ENCODE measurements at places on chromosomes 3 and 15.

DNA sequence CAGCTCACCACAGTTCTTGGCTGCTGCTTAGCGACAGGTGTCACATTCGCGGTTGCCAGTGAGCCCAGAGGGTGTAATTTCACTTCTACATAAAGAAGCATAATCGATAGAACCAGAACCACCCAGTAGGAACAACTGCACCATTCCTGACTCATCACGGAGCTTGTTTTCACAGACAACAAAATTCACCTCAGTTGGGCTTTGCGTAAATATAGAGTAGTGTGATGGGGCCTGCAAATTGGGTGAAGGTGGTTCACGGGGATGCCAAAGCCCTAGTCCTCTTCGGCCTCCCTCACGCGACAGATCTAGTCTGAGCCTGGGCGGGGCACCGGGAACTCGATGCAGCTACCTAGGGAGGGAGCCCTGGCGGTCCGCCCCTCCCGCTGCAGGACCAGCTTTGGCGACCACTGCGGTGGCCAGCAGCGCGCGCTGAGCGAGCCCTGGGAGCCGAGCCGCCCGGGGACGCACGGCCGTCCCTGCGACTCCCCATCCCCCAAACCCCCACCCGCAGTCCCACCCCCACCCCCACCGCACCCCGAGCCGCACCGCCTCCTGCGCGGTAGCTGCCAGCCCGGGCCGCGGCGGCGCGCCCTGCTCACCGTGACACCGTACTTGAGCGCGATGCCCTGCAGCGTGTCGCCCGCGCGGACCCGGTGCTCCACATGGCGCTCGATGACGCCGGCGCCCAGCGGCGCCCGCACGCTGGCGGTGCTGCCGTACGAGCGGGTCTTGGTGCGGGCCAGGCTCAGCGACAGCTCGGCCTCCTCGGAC is 519 bp downstream of the LYSMD2 start:
- DNase-seq, result peak; percentile 81

DNA sequence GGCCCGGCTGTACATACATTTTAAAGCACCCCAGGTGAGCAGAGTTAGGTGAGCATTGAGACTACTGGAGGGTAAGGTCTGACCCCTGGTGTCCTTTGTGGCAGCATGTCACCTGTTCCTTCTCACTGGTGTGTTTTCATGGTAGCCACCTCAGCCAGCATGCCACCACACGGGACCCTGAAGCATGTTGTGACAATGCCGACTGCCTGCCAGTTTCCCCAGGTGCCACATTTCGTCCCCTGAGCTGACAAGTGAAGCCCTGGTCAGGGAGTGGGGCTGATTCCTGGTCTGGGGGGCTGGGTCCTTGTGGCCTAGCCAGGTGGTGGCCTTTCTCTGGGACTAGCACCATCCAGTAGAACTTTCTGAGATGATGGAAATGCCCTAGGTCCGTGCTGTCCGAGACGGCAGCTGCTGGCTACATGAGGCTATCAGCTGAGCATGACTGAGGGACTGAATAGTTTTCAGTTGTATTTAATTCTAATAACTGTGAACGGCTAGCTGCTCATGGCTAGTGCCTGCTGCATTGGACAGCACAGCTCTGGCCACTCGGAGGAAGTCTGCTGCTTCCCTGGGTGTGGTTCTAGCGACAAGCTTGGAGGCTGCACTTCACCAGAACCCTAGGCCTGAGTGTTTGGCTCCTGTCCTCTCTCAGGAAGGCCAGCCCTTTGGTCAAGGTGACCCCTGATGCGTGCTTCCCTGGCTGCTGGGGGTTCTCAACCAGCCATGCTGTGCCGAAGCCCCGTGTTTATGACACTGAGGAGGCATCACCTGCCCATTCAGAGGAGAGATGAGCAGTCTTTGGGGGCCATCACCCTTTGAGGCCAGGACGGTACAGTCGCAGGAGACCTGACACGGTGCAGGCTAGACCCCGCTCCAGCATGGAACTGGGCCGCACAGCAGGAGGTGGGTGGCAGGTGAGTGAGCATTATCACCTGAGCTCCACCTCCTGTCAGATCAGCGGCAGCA is 3.9 kb downstream of the C3orf22 start:
- no peak for DNase-seq

GRCh38 chr3:186425788-186426730 is 64.0 kb upstream of the DGKG start:
- no peak for DNase-seq

GRCh38 chr3:73352841-73353645 is 271.7 kb downstream of the PDZRN3 start:
- no peak for DNase-seq

GRCh38 chr3:33318710-33319380 is 41.6 kb downstream of the FBXL2 start:
- DNase-seq, result no peak

DNA sequence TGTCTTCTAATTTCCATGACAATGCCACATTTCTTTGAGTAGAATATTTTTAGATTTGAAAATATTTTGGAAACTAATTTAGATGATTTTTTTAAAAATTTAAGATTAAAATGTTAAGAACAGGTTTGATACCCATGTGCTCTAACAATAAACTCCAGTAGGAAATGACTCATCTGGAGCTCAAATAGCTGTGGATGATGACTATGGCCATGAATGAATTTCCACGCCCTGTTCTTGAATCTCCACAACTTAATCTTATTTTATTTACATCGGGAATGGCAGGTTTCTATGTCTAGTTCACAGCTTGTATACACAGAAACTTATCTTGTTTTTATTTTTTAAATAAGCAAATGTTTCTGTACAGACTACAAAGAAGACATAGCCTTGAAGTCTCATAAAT is 726.8 kb downstream of the NAALADL2 start:
- DNase-seq, result no peak

- peak; percentile 71 for DNase-seq
These were observed 75.1 kb downstream of the CCK start for GRCh38 chr3:42190701-42191442.

GRCh38 chr3:39103791-39104552 is 3.5 kb downstream of the GORASP1 start:
- DNase-seq, result no peak

DNA sequence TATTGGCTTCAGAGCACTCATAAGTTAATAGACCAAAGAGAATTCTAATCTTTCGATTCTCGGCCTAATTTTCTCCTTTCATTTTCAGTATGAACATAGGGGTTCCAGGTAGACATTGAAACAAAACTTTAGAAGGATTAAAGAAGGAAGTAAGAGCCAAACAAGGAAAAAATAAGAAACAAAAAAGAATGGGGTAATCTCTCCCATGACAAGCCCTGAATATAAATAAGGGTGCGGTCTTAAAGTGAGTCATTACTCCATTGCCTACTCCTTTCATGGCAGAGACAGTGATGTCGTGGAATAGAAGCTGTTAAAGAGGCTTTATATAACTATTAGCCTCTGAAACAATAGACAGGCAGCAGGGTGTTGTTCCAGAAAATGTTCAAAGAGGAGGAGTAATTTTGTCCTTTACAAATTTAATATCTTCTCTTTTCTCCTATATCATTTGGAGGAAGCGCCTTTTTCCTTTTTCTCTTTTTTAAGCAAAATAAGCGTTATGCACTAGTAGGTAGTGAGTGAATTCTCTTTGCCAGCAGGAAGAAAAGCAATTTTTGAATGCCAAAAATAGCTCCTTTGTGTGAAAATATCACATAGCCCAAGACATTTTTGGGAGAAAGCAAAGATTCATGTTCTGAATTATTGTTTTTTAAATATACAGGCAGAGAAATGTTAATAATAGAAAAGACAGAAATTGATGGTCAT is 607.9 kb upstream of the KCNMB2 start:
- DNase-seq, result peak; percentile 4

- no peak for DNase-seq
These were observed 19.6 kb downstream of the CCR8 start for GRCh38 chr3:39349080-39349479.
